ENCODE measurements at places on chromosomes 3 and 15.

- no peak for DNase-seq
Observed at GRCh38 chr15:77410701-77411618, 8.9 kb downstream of the PEAK1 start.

- no peak for DNase-seq
Observed at GRCh38 chr15:40108061-40108854, 421 bp downstream of the BMF start.

- no peak for DNase-seq
Observed at GRCh38 chr3:22728406-22728805, 474.7 kb upstream of the UBE2E2 start.

GRCh38 chr3:55459838-55460237 lies 27.3 kb downstream of the WNT5A start:
- no peak for DNase-seq

GRCh38 chr15:47184003-47184907 lies 533.0 kb upstream of the SEMA6D start:
- no peak for DNase-seq

- DNase-seq, result no peak
Observed at GRCh38 chr3:58487140-58487886, 4.6 kb upstream of the KCTD6 start.

DNA sequence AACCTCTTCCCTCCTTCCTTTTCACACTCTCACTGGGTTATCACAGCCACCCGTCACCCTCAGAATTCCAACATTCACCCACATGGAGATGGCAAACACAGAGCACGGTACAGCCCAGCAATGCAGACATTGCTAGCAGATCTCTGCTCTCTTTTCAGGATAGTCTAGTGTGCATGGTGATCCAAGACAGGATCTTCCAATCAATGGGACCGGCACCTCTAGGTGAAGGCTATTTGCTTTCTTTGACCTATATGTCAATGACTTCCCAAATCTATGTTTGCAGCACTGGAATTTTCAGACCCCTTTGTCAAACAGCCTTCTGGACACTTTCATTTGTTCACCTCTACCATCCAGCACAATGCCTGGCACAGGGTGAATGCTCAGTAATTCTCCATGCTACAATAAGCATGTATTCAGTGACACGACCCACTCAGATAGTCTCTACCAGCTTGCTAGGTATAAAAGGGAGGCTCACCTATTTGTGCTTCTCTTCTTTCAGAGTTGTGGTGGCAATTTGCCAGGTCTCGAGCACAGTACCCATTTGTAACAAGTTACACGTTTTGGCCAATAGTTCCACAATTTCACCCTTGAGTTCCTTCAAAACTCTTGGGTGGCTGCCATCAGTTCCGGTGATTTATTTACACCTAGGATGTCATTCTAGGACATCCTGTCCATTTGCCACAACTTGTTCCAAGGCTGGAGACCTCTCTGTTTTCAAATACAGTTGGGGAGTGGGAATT lies 279.1 kb upstream of the ICE2 start:
- DNase-seq, result no peak

All from naive thymus-derived CD4-positive, alpha-beta T cell (primary cell).